HepG2 (cell line): ENCODE measurements at places on chromosomes 11 and 22. TPM values are rescaled to one million over a fixed set of nuclear protein-coding genes. Genes with fewer than 3 reads are reported as not detected.
A peak's percentile ranks its signal among the peaks of the same experiment; 100 is the strongest.

- no peak for DNase-seq
Measured at GRCh38 chr11:96885912-96886311, 496.1 kb downstream of the JRKL start.

DNA sequence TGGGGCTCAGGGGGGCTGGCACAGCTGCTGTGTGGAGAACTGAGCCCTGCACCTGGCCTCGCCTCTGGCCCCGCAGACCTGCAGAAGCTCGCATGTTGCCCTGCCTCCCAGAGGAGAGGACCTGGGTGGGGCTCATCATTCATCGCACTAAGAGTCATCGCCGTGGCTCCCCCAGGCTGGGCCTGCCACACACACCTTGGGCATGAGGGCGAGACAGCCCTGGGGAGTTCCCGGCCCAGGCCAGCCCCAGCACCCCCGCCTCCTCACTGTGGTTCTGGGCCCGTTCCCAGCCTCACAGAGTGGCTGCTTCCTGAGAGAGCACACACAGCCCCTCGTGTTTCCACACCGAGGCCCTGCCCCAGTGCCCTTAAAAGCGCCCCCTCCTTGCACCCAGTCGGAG lies 694.6 kb downstream of the TBC1D22A start:
- DNase-seq, result no peak

GRCh38 chr11:68867066-68867465 lies 25.4 kb upstream of the CPT1A start:
- DNase-seq, result no peak

GRCh38 chr22:25114369-25115362 lies 85.0 kb upstream of the CRYBB3 start:
- DNase-seq, result peak; percentile 83

GRCh38 chr11:32435152-32435480 lies 223 bp downstream of the WT1 start:
- DNase-seq, result no peak

CDCA5 gene
- 9.8 and 13.5 TPM in 2 replicates for polyA plus RNA-seq

PLEKHA7 gene
- 17.7 and 18.7 TPM in 2 replicates for polyA plus RNA-seq
